Erythroblast (primary cell): ENCODE measurements at places on chromosomes 1 and 21.

GRCh38 chr1:64090436-64090835, 113.0 kb upstream of the UBE2U start:
- no peak for DNase-seq

- DNase-seq: no peak
Measured at GRCh38 chr1:41500378-41500777, 15.9 kb upstream of the EDN2 start.

DNA sequence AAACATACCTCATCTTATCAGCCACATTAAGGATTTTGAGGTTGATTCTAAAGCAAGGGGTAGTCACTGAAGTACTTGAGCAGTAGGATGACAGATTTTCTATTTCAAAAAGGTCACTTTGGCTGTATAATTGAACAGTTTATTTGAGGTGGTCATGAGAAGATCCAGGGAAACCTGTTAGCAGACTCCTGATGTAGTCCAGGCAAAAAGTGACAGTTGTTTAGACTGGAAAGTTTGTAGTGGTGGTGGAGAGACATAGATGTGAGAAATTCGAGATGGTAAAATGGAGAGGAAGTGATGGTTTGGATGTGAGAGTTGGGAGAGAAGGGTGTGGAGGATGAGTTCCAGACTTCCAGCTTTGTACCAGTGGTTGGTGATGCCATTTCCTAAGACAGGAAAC, 7.5 kb downstream of the FAM163A start:
- no peak for DNase-seq

DNA sequence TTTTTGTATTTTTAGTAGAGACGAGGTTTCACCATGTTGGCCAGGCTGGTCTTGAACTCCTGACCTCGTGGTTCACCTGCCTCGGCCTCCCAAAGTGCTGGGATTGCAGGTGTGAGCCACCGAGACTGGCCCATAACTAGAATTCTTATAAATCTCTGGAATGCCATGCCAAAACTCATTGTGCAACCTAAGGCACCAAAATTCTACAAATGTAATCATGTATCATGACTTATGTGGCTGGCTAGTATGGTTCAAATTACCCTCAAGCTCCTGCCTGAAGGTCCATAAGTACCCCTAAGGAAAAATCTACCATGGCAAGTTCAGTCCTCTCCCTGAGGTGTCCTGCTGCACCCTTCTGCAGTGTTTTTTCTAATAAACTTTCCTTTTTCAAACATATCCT, 63.8 kb upstream of the CSF1 start:
- DNase-seq: no peak

DNA sequence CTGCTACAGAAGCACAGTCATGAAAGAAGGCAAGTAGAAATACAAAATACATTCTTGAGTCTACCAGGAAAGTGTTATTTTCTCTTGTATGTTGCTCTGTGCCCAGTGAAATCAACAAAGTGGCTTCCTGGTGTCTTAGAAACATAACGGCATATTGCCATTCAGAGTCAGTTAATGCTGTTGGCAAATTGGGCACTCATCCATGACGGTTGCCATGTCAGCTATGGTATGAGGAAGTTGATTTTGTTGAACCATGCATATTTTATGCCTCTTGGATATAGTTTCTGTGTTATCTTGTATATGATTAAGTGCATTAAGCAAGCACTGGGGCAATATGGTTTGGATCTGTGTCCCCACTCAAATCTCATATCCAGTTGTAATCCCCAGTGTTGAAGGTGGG, 153.1 kb upstream of the CXADR start:
- DNase-seq: no peak

DNA sequence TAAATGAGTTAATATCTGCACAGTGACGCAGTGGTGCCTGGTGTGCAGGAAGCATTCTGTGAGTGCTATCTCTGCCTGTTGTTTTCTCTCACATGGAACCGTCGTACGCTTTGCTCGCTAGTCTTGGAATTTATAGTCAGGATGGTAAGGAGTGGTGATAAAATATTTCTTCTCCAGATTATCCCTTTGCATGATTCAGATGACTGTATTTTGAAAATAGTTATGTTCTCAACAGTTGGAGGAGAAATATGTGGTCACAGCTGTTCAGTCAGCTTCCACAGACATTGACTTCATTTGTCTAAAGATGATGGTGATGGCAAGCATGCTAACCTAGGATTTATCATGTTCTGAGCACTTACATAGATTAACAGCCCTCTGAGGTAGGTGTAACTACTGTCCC, 41.3 kb upstream of the VAMP3 start:
- DNase-seq: no peak

DNA sequence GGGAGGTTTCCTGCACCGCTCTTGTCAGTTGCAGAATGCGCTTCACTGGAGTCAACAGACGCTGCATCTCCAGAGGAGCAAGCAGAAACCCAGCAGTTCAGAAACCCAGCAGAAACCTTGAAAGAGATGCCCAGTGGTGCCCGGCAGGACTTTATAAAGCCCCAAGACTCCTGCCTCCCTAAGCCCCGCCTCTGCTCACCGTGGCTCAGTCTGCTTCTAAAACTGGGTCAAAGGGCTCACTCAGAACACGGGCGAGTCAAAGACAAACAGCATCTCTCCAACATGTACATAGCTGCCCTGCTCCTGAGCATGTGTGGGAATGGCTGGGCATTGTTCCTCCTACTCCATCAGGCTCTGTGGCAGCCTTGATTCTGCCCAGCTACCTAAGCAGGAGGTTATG, at the start of gene HMGCS2:
Gene HMGCS2 (minus strand): TSS at position 128 of the 400 bp plus-strand sequence. CDS start 61 bp downstream, at position 67.
- no peak for DNase-seq

- no peak for DNase-seq
Measured at GRCh38 chr1:204868340-204868700, 2.3 kb upstream of the NFASC start.

- DNase-seq: peak; percentile 8
Measured at GRCh38 chr1:240888039-240888786, 276.3 kb upstream of the GREM2 start.
